T-helper 17 cell (primary cell): ENCODE measurements at places on chromosomes 6 and 20. TPM values are rescaled to one million over a fixed set of nuclear protein-coding genes. Genes with fewer than 3 reads are reported as not detected.

DNA sequence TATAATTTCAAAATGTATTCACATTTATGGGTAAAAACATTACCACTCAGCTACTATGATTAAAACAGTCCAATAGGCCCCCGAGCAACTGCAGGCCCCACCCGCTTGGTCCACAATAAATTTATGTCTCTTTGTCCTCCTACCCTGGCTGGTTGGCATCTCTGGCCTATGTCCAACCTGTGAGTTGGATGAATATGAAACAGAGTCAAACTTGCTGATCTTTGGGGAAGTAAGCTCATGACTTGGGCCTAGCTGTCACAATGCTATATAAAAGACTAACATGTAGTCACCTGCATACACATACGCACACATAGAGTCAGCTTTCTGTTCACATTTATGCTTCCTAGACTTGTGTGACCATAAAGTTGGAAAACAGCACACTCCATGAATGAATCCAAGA lies 20.5 kb downstream of the MAP7 start:
- no peak for DNase-seq

GRCh38 chr6:103122766-103123601 lies 1729.5 kb downstream of the GRIK2 start:
- no peak for DNase-seq

- no peak for DNase-seq
Measured at GRCh38 chr20:32385541-32385940, 27.4 kb downstream of the ASXL1 start.

DNA sequence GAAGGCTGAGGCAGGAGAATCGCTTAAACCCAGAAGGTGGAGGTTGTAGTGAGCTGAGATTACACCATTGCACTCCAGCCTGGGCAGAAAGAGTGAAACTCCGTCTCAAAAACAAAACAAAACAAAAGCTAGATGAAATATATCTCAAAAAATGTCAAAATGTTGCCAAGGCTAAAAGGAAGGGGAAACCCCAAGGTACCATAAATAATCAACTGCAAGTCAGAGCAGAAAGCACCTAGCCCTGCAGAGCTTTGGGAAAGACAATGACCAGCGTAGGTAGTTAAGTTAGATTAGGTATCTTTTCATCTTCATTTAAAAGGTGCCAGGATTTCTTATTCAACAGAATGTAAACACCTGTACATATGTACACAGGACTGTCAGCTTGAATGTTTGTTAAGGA lies 33.0 kb downstream of the AKIRIN2 start:
- DNase-seq, result no peak

GRCh38 chr6:117262799-117263198 lies 2.6 kb upstream of the VGLL2 start:
- no peak for DNase-seq

- no peak for DNase-seq
Measured at GRCh38 chr20:46332373-46333160, 24.3 kb upstream of the CDH22 start.

DNA sequence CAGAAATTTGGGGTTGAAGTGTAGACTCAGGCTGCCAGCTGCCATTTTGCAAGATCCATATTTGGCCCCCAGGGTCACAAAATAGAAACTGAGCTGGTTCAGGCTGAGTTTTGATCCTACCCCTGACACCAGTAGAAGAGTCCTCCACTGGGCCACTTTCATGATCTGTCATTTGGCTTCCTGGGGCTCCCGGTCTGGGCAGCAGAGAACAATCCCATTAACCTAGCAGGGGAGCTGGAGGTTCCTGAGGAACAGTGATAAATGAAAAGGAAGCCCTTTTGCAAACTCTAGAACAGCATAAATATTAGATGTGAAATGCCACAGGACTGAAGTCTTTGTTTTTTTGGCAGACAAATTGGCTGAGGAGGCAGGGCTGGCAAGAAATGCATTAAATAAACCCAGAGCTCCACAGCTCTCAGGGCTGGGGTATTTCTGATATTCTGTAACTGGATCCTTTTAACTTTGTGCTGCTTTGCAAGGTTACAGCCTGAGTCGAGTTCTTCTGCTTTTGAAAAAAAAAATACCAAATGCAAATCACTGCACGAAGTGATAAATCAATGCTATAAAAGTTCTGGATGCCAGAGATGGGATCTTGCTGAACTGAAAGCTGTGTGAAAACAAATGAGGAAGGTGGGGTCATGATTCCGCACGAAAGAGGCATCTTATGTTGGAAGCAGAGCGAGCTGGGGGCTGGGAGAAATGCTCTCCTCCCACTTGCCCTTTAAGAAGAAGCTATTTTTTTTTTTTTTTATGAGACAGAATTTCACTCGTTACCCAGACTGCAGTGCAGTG lies 64.4 kb downstream of the SULF2 start:
- DNase-seq, result no peak

GRCh38 chr6:149362289-149362688 lies 37.8 kb upstream of the SUMO4 start:
- no peak for DNase-seq

- no peak for DNase-seq
Measured at GRCh38 chr6:105211831-105212230, 32.0 kb upstream of the POPDC3 start.

- no peak for DNase-seq
Measured at GRCh38 chr6:98672681-98673475, 161.5 kb upstream of the POU3F2 start.

DNA sequence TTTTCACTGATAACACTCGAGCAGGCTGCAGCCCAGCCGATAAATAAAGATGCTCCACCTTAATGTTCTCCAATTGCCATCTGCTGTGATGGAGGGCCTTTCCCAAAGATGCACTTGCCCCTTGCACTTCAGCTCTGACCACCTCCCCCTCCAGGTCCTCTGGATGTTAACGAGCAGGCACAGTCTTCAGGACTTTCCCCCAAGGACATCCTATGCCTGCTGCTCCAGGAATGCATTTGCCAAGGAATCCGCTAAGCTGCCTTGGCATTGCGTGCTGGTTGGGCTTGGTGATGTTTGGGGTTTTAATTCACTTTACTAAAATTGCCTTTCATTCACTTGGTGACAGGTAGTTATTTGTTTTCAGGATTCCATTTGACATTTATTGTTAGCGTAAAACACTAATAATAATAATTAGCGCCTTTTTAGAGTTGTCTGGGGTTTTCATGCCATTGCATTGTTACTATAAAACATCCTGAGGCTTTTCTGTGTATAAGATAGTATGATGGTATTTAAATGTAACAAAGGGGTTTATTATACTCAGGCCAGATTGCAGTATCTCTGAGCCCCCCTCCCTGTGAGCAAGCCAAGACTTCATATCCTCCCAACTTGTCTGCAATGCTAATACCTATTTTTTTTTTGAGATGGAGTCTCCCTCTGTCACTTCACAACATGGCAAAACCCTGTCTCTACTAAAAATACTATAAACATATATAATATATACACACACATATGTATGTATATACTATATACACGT lies 66.7 kb upstream of the TSHZ2 start:
- no peak for DNase-seq

- no peak for DNase-seq
Measured at GRCh38 chr6:53446151-53446550, 97.4 kb upstream of the ELOVL5 start.

- no peak for DNase-seq
Measured at GRCh38 chr6:90860822-90861601, 274.1 kb upstream of the MAP3K7 start.

GRCh38 chr20:31788578-31788977 lies 30.6 kb upstream of the MYLK2 start:
- DNase-seq, result no peak

DNA sequence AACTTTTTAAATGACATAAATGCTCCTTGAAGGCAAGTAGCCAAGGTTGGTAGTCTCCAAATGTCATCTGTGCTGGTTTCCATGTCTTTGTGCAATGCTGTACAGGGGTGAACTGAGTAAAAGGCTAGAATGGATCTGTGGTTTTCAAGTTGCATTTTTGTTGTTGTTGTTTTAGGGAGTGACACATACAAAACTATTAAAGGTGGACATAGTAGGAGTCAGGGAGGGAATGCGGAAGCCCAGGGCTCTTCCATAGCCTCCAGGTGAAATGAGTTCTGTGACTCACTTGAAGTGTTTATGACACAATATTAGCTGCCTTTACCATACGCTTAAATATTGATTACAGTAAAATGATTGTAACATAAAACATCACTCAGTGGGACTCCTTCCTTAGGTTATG lies 22.5 kb upstream of the QKI start:
- DNase-seq, result no peak

GRCh38 chr6:79586548-79586947 lies 44.6 kb upstream of the SH3BGRL2 start:
- DNase-seq, result no peak

DNA sequence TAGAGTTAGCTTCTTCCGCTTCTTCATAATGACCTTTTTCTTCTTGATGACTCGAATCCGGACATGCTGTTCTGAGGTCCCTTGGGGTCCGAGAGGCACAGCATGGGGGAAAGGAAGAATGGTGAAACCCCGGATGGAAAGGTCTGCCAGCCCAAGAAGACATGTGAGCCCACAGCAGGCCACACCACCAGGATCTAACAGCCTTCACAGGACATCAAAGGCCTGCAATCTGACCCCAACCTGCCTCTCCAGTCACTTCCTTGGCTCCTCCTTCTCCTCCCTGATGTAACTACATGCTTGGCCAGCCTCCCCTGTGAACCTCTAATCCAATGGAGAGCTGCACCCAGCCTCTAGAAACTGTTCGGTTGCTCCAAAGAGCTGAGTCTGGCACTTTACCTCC lies 1.6 kb downstream of the CPXM1 start:
- DNase-seq, result no peak

DNA sequence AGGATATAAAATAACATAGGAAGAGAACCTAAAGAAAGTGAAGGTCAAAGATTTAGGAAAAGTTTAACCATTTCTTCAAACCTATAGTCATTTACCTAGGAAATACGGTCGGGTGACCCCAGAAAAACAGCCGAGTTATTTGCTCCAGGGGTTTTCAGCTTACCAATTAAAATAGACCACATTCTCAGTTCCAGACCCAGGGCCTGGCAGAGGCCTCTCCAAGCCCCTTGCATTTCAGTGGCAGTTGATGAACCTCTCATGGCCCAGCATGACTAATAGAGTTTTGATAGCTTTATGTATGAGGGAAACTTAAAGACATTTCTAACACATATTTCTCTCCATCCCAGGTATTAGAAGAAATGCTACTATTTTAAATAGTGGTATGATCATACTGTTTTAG lies 113.5 kb downstream of the OGFRL1 start:
- no peak for DNase-seq

GRCh38 chr20:5654557-5654956 lies 95.6 kb upstream of the SHLD1 start:
- DNase-seq, result no peak

DNA sequence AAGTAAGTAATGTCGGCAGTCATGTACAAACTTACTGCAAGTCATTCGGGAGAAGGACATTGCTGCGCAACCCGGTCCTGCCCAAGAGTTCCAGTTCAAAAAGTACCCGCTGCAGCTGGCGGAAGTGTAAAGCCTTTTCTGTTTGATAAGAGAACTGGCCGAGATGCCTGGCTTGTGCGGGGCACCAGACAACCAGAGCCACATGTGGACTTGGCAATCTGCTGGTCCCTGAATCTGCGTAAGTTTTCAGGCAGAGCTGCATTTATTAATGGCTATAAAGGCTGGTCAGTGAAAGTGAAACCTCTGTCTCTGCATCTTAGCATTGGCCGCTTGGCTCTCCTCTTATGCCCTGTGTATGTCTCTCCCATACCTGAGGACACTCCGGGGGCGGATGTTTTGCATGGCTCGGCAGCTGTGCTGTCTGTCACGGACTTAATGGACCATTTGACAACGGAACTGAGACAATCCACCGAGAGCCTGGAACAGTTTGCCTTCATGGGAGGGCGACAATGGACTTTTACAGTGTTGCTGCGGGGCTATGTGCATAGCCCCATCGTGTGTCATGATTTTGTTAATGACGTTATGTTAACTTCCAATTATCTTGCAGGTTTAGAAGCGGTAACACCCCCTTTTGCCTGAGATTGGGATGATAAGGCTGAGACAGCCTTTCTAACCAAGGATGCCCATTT lies 19.8 kb upstream of the RGS17 start:
- no peak for DNase-seq

DNA sequence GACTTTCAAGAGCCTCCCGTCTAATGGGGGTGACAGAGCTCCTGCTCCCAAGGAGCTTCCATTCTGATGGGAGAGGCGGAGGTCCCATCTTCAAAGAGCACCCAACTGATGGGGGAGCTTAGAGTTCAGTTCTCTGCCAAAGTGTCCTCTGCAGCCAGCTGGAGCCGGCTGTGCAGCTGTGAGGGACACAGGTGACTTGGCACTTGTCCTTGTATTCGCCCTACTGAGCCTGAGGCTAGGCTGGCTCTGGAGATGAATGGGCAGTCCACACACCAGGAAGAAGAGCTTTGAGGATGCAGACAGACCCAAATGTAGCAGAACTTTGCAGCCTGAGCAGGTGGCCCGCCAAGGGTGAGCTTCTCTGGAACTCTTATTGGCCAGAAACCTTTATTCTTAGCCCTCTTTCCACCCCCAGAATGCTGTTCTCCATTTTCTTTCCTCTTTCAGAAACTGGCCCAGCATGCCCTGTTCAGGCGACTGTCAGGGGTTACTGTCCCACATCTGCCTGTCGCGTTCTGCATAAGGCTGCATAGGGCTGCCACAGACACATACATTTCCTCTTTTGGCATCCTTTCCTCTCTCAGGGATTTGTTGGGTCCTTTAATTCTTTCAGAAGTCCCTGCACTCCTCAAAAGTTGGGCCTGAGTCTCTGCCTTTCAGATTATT lies 108.7 kb upstream of the LRFN2 start:
- DNase-seq, result no peak

DNA sequence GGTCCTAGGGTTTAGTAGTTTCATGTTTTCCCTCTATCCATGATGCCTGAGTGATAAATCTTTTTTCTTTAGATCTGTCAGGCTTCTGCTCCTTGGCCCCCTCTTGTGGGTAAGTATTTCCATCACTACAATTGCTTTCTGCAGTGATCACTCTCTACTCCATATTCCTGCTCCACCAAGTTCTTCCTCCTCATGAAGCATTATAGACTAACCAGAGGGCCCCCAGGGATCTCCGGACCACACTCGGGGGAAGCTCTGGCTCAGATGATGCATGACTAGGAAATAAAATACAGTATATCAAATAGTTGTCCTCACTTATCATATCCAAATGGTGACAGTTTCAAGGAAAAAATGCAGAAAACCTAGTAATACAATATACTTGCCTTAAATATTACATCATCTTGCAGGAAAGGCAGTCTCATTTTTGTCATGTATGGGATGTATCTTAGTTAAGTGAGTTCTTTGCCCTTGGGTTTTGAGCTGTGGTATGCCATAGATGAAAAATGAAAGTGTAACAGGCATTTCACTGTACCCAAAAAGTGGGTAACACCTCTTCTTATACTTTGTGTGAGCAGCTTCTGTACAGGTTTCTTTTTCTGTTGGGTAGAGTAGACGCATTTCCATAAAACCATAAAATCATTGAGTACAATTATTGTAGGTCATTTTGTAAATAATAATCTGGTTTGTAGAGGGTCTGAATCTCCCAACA lies 200.9 kb upstream of the EYA4 start:
- DNase-seq, result no peak

The LHFPL5 gene
- total RNA-seq, result not detected

The FAM83B gene
- not detected for total RNA-seq

The CST4 gene
- not detected for total RNA-seq

The SEMG1 gene
- not detected for total RNA-seq

The THBD gene
- total RNA-seq, result 1.0 TPM

The CDK5RAP1 gene
- total RNA-seq, result 55.6 TPM

The ADGRG6 gene
- 0.25 TPM for total RNA-seq

The STMND1 gene
- not detected for total RNA-seq

The MTFR2 gene
- 4.5 TPM for total RNA-seq

The ACTR5 gene
- total RNA-seq, result 14.6 TPM

The PRELID3B gene
- total RNA-seq, result 53.8 TPM
